ENCODE measurements at places on chromosomes 1 and 21. TPM values are rescaled to one million over a fixed set of nuclear protein-coding genes. Genes with fewer than 3 reads are reported as not detected.
A peak's percentile ranks its signal among the peaks of the same experiment; 100 is the strongest.

DNA sequence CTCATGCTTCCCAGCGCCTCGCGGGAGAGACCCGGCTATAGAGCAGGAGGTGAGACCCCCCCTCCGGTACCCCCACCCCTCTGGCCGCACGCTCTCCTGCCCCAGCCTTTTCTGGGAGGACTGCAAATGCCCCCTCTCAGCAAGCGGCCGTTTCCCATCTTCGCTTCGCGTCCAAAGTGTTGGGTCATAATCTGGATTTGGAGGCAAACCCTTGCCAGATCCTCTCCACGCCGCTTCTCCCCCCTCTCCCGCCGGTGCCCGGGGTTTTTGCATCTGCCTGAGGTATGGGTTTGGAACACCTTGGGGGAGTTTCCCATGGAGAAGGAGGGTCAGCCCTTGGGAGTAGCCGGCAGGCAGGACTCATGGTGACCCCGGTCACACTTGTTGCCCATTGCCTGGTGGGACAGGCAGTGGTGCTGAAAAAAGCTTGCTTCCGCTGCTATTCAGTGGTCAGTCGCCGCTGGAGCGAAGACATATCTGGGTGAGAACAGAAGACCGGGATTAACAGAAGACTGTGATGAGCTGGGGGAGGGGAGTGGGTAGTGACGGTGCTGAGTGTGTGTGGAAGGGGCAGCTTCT is 935 bp downstream of the KCNK2 start:
- DNase-seq, result peak; percentile 19

- DNase-seq, result no peak
Observed at GRCh38 chr21:39318091-39318959, 4.9 kb upstream of the BRWD1 start.

GRCh38 chr1:235902677-235903542 is 36.2 kb upstream of the LYST start:
- peak; percentile 95 for DNase-seq

- no peak for DNase-seq
Observed at GRCh38 chr1:50343323-50343722, 79.9 kb downstream of the DMRTA2 start.

DNA sequence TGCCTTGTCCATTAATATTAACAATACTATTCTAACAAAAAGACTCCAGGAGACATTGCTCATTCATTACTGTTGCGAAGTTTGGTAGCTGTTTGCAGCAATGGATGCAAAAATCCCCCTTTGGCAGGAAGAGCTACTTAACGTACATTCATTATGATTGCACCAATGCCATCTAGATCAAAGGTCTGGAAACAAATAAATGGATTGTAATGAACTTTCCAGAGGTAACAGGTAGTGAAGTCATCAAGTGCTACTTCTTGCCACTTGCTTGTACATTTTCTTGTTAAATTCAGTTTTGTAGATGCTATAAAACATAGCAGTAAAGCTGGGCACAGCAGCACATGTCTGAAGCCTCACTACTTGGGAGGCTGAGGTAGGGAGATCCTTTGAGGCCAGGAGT is 93.9 kb downstream of the DDAH1 start:
- no peak for DNase-seq

- DNase-seq, result no peak
Observed at GRCh38 chr1:46368791-46369190, 25.3 kb upstream of the FAAH start.

DNA sequence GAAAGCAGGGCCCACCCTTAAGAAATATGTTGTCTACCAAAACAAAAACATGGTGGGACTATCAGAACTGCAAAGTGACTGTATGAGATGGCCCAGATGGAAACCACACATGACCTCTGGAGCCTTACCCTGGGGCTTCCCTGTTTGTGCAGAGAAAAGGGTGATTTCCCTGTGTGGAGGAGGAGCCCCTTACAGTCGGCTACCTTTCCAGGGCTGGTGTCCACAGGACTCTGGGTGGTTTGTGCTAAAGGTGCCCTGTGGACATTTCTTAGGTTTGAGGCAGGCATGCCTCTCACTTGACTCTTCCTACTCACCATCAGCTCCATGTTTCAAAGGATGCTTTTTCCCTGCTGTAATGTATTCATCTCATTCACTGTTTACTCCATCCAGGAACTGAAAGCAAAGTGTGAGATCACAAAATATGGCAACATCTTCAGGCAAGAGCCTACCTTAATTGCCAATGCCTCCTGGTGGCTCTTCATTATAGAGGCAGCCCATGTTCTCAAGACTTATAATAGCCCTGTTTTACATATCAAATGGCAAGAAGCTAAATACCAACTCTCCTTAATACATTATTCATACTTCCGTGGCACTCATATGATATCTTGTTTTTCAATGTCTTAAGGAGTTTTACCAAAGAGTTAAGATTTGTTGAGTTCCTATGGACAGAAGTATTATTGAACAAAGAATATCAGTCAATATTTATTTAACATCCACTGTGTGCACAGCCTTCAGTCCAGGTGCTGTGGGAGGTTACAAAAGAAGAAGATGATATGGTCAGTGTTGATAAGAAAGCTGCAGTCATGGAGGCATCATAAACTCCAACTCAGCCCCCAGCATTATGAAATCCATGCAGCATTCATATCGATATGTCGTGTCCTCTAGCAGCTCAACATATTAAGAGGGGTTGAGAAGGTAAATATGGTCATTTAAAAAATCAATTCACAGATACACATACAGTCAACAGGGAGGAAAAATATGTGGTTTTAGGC is 15.5 kb upstream of the TFF3 start:
- no peak for DNase-seq

DNA sequence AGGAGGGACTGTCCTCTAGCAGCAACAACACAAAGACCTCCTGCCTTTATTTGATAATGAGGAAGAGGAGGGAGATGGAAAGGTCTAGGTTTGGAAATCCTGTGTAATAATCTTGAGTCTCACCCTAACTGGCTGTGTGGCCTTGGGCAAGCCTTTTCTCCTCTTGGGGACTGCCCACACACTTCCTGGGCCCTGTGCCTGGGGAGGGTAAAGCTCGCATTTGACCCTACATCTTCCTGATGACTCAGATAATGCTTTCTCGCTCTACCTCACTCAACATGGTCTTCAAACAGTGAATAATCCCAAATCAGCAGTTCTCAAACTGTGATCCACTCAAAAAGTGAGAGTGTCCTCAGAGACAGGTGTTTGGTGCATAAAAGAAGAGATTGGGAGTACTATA is 81.2 kb downstream of the VWA5B1 start:
- no peak for DNase-seq

- DNase-seq, result peak; percentile 45
Observed at GRCh38 chr1:79259390-79260336, 253.1 kb upstream of the ADGRL4 start.

DNA sequence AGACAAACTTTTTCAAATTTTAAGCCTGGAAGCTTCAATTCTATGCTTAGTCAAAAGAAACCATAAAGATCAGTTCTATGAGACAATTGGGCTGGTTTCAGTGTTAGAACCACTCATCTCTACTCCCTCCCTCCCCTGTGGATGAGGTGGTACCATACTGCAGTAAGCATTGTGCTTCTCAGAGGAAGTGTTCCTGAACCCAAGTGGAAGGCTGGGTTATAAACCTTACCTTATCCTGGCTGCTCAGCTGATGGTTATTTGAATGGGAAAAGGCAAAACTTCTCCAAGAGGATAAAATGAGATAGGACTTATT is 34.1 kb upstream of the RGL1 start:
- no peak for DNase-seq

DNA sequence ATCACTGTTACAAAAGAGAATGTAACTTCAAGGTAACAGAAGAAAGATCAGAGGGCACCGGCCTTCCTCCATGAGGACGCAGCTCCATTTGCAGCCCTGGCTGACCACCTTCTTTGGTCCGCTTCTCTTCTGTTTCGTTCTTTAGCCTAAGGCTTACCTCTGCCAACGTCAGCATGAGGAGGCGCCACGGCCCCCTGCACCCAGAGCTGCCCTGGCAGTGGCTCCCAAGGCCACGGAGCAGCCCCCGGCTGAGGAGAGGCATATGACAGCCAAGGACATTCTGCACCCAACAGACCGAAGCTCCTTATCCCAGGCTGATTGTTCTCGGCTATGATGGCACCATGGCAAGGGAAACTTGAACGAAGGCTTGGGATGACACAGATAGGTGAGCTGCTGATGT is 250.3 kb downstream of the TOMM20 start:
- DNase-seq, result no peak

GRCh38 chr1:156711011-156711817 is 5.8 kb upstream of the CRABP2 start:
- DNase-seq, result peak; percentile 80

Gene VWA1
- total RNA-seq, result 6.8 TPM

Gene ANXA9
- 0.86 TPM for total RNA-seq

Gene TTC24
- not detected for total RNA-seq
